Immature natural killer cell (primary cell): ENCODE measurements at places on chromosomes 13 and 19. TPM values are rescaled to one million over a fixed set of nuclear protein-coding genes. Genes with fewer than 3 reads are reported as not detected.

DNA sequence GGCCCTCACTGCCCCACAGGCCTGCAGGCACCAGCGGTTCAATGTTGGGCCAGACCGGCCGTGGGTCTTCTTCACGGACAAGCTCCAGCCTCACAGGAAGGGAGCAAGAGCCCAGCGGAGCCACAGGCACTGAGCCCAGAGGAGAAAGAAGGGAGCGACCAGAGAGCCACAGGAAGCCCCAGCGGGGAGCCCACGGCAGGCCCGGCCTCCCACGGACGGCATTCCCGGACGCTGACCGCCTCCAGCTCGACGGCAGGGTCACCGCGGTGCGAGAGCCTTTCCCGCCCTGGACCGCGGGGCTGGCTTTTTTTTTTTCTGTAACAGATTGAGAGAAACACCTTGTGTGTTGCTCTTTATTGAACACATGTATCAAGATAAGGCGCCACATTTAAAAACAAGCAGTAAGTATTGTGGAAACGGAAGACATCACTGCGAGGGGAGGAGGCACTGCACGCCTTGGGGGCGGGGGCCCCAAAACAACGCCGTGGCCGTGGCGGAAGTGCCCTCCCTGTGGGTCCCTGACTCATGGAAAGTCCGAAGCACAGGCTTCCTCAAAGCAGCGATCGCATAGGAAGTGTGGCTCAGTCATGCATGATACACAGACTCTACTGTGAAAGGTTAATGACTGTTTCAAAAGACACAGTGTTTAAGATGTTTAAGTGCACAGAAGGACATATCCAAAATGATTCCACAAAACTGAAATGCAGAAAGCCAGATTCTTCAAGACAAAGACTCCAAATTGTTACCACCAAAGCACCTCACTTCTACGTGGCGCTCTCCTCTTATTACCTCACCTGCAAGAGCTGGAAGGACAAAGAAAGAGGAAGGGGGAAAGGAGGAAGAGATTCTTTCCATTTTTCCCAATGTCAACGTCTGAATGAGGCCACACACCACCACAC, 3.5 kb downstream of the RASA3 start:
- peak overlapping the region; percentile 100 for H3K27ac ChIP-seq
- peaks cover 59% of the 10 kb centered on the region for H3K27me3 ChIP-seq
- H3K4me3 ChIP-seq: peak overlapping the region; percentile 100
- peaks cover 18% of the 10 kb centered on the region for H3K36me3 ChIP-seq

- H3K36me3 ChIP-seq: no peaks in the 10 kb centered on the region
- DNase-seq: no peak
Measured at GRCh38 chr19:18939922-18940768, 872 bp downstream of the HOMER3 start.

- no peaks in the 10 kb centered on the region for H3K4me1 ChIP-seq
- no peaks in the 10 kb centered on the region for H3K27me3 ChIP-seq
- H3K36me3 ChIP-seq: peaks cover 3% of the 10 kb centered on the region
Measured at GRCh38 chr13:60112771-60113170, 51.0 kb downstream of the DIAPH3 start.

GRCh38 chr13:58397596-58398387, 766.2 kb downstream of the PCDH17 start:
- no peak overlapping the region for H3K27ac ChIP-seq
- DNase-seq: no peak
- H3K4me3 ChIP-seq: no peak overlapping the region
- H3K4me1 ChIP-seq: no peaks in the 10 kb centered on the region

The SHISA2 gene
- not detected for polyA plus RNA-seq

The GMIP gene
- polyA plus RNA-seq: 38.9 TPM
